ENCODE measurements at places on chromosomes 2 and 18.

DNA sequence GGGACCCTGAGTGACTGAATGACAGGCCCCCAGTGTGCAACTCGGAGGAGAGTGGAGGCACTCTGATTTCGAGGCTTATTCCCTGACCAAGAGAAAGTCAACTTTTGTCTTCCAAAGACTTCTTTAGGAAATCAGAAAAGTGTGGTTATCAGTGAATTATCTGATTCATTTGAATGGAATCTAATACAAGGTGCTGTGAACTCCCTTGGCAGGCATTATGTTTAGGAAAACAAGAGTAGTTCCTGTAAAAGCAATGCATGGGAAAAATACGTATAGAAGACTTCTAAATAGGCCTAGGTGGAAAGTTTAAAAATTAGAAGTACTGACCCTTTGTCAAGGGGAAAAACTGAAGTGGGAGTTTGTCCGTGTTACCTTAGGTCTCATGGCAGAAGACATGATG lies 269.4 kb downstream of the GBX2 start:
- no peak for DNase-seq

DNA sequence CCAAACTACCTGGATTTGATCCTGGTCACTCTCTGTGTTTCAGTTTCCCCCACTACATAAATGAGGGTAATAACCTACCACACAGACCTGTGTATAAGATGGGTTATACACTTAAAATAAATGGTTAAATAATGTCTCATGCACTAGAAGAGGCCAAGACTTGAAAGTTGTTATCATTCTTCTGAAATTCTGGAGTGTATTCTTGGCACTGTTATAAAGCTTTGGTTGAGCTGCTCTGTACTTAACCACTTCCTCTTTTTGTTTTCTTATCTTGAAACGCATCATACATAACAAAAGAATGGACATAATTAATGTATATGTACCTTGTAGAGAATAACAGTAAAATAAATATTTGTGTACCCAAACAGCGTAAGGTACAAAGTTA lies 281.0 kb downstream of the AFF3 start:
- DNase-seq: no peak

- no peak for DNase-seq
Measured at GRCh38 chr2:62999905-63000304, 50.7 kb upstream of the OTX1 start.

DNA sequence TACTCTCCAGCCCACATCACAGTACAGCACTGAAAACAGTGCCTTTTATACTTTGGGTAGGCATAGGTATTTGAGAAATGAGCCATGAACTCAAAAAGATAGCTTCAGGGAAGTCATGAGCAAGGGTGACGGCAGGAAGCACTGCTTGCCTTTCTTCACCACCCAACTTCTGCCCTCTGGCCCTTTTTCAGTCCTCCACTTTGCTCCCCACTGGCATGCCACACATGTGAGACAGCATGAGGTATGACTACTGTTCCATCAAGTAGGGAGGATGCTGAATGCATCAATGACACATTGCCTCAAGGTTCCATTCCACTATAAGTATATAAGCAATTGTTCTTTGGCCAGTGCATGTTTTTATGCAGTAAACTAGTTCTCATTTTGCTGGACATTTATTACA lies 373.0 kb downstream of the NRXN1 start:
- DNase-seq: no peak

DNA sequence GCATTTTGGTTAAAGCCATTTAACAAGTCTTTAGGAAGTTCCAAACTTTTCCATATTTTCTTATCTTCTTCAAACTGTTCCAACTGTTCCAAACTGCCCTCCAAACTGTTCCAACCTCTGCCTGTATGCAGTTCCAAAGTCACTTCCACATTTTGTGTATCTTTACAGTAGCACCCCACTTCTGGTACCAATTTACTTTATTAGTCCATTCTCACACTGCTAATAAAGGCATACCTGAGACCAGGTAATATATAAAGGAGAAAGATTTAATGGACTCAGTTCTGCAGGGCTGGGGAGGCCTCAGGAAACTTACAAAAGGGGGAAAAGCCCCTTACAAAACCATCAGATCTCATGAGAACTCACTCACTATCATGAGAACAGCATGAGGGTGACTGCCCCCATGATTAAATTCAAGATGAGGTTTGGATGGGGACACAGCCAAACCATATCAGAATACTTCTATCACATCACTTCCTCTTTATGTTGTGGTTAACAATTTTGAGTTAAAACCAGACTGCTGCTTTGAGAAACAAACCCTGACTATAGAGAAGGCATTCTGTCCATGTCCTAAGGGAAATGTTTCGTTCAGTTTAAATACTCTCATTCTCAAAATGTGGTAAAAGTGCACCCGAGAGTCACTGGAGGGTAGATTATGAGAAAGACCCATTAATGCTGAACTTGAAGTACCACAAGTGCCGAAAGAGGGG lies 11.0 kb downstream of the IL18R1 start:
- no peak for DNase-seq

- no peak for DNase-seq
Measured at GRCh38 chr2:199370150-199370780, 87.5 kb downstream of the SATB2 start.

- DNase-seq: no peak
Measured at GRCh38 chr18:50158866-50159653, 35.9 kb downstream of the MYO5B start.

- DNase-seq: no peak
Measured at GRCh38 chr2:59425247-59425646, 1128.2 kb downstream of the BCL11A start.

All from left hindlimb (tissue), 1 donor.